Anterior cingulate cortex (tissue), 58 donors: ENCODE measurements at places on chromosomes 3 and 15.
A peak's percentile ranks its signal among the peaks of the same experiment; 100 is the strongest.

DNA sequence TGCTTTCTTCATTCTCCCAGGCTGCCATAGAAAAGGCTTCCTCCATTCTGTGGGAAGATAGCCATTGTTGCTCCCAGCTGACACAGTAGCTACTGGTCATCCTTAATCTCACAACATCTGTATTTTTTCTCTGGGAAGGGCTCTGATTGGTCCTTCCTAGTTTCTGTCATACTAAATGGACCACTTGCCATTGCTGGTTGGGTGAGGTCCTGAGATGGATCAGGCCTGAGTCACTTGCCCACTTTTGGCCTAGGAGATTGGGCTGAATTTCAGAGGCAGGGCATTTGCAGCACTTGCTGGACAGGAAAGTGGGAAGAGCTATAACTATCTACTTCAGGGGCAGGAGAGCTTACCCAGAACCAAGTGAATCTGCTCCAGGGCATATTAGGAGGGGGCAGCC lies 106.5 kb upstream of the PROK2 start:
- DNase-seq = no peak

- no peak for DNase-seq
Measured at GRCh38 chr15:67022587-67023105, 42.8 kb upstream of the SMAD3 start.

DNA sequence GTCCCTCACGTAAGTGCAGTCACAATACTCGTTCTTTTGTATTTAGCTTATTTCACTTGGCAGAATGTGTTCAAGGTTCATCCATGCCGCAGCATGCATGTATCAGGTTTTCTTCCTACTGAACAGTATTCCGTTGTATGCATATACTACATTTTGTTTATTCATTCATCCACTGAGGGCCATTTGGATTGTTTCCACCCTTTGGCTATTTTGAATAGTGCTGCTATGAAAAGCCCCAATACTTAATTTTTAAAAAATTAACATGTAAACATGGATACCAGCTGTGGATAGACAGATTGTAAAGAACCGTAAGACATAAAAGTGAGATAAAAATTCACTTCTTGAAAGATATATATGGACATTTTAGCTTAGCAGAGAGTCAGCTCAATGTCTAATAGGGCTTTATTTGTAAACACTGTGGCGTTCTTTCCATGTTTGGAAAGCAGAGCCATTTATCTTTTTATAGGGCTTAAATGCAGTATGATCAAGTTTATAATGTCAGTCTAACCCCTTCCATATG lies 115.9 kb downstream of the VPS8 start:
- DNase-seq = no peak

- no peak for DNase-seq
Measured at GRCh38 chr15:64985366-64986033, 4.2 kb downstream of the SPG21 start.

DNA sequence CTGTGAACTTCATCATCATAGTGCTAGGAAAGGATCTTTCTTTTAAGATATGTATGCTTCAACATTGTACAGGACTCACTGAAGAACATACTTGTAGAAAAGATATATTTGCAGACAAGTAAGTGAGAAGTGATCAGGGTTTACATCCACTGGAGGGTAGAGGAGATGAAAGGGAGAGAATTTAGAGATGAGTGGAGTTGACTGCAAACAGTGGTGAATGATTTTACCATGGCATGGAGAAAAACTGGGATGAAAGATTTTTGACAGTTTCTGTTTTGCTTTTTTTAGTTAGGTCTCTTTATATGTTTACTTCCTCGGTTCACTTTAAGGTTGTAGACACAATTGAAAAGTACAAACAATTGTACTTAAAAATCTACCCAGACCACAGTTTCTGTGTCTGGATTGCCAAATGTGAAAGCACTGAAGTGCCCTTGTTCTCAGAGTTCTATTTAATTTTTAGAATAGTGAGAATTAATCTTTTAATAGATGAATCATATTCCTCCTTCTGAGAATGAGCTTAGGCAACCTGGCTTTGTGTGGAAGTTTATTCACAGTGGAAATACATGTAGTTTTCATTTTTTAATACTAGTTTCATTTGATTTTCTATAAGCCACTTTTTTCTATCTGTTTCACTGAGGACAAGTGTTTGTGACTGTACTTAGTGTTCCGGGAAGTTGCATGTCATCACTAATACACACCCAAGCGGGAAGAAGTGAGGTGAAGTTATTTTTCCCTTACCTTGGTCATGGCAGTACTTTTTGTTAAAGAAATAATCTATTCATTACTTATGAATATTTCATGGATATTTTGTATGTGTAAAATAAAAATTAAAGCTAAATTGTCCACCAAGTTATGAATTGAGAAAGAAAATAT lies 1.8 kb upstream of the GPR171 start:
- no peak for DNase-seq

DNA sequence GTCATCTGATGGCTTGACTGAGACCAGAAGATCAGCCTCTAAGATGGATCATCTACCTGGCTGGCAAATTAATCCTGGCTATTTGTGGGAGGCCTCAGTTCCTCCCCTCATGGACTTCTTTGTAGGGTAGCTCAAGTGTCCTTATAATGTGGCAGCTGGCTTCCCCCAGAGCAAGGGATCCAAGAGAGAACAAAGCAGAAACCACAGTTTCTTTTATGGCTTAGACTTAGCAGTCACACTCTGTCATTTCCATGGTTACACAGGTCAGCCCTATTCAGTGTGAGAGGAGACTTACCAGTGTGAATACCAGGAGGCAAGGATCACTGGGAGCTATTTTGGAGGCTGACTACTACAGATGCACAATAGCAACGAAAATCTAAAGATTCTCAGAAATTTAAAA lies 15.3 kb upstream of the ARL14 start:
- no peak for DNase-seq

- DNase-seq = no peak
Measured at GRCh38 chr3:143637133-143637532, 211.1 kb downstream of the SLC9A9 start.

- DNase-seq = no peak
Measured at GRCh38 chr3:157861076-157861765, 245.0 kb downstream of the SHOX2 start.

- no peak for DNase-seq
Measured at GRCh38 chr15:77063249-77063648, 7.7 kb downstream of the TSPAN3 start.

DNA sequence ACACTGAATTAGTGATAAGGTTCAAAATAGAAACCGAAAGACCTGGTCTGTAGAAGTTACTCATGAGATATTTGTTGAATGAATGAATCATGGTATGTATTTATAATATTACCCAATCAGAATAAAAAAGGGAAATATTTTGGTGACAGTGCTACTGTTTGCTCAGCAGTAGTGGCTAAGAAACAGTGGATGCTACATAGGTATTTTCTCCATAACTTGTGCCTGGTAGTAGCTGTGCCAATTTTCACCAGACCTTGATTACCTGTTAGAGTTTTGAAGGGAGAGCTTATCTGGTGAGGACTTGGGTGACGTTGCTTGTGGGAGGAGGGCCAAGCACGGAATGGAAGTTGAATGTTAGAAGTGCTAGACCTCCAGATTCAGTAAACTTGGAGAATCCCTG lies 14.3 kb downstream of the LIMD1 start:
- DNase-seq = no peak

DNA sequence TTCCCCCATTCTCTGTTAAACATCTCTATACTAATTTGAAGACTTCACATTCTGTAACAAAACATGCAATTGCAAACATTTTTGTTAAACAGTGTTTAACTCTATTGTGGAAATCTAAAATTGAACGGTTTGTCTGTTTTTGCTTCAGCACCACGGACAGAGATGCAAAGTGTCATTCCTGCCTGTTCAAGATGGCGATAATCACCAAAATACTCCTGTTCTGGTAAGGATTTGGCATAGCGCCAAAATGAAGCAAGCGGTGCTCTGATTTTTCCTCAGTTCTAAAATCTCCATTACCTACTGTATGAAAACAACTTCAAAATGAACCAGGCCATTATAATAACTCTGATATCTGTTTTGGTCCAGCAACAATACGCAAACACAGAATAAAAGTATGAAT lies 129.7 kb upstream of the TUSC7 start:
- no peak for DNase-seq

GRCh38 chr3:78183906-78184599 lies 1144.2 kb downstream of the ROBO2 start:
- DNase-seq = no peak

GRCh38 chr15:77489647-77490046 lies 69.0 kb downstream of the HMG20A start:
- DNase-seq = no peak

DNA sequence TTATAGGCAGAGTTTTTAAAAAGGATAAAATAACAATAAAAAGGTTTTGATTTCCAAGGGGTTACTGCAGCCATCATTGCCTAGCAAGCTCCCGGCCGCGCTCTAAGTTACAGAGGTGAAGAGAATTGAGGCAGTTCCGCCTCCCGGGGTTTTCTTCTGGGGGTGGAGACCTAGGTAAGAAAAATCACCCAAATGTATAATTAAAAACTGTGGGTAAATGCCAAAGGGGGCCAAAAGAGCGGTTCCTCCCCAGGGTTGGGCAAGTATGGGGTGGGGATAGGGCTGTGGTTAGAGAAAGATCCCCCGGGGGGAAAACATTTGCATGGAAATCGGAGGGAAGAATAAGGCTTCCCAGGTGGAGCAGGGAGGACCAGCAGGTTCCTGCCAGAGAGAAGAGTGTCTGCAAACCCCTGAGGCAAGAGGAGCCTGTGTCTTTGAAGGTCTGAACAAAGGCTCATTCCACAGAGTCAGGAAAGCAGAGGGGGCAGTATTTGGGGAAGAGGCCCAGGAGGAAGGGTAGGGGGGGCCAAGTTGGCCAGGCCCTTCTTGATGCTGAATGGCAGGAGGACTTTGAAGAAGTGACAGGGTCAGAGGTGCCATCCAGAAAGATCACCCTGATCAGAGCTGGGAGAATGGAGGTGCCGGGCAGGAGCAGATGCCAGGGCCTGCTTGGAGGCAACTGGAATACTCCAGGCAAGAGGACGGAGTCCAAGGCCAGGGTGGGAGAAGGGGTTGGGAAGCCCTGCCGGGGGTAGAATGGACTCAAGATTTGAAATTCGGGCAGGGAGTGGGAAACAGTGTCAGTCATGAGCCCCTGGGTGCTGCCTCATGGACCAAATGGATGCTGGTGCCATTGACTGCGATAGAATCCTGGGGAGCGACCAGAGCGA lies 152.9 kb upstream of the RGMA start:
- DNase-seq = no peak

- DNase-seq = no peak
Measured at GRCh38 chr15:89039142-89039541, 49.1 kb upstream of the ABHD2 start.

- no peak for DNase-seq
Measured at GRCh38 chr15:31091481-31091880, 10.0 kb downstream of the TRPM1 start.

DNA sequence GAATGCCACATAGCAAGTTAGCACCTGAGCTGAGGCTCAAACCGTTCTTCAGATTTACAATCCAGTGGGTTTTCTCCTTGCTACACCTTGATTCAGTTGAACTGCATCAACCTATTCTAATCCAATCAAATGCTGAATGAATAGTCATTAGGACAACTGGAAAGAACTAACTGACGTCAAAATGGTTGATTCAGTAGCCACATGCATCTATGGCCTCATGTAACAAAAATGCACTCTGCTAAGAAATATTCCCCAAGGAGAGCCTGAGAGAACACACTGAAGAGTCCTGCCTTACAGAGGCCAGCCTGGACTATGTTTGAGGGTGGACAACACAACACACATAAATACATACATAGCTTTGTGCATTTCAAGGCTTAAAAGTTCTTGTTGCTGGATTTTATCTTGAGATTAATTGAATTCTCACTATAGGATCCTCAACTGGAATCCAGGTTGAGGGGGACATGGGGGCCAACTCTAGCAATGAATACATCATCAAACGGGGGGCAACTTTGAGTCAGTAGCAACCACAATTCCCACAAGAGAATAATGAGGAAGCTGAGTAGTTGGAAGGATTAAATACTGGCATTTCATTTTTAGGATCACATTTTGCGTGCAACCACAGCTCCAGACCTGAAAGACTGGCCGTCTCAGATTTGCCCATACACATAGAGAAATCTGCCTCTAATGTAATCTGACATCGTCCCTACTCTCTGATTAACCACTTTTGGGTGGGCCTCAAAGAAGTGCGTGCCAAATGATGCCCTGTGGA lies 280.2 kb upstream of the ICE2 start:
- DNase-seq = no peak

DNA sequence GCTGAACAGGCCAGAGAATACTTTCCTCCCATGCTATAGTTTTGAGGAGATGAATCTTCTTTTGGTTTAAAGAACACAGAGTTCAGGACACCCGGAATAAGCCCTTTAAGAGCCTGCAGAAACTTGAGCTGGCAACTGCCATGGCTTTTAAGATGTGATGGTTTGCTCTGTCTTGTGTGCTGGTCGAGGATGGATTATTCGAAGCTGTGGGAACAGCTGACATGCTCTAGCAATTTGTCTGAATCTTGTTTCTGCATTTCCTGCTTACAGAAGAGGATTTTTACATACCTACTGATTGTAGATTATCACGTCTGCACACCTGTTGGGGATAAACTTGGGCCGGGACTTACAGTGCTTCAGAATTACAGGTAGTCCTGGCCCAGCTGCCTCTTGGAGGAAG lies 396.9 kb downstream of the LRTM1 start:
- no peak for DNase-seq

GRCh38 chr3:66326340-66326739 lies 105.5 kb downstream of the SLC25A26 start:
- DNase-seq = no peak

DNA sequence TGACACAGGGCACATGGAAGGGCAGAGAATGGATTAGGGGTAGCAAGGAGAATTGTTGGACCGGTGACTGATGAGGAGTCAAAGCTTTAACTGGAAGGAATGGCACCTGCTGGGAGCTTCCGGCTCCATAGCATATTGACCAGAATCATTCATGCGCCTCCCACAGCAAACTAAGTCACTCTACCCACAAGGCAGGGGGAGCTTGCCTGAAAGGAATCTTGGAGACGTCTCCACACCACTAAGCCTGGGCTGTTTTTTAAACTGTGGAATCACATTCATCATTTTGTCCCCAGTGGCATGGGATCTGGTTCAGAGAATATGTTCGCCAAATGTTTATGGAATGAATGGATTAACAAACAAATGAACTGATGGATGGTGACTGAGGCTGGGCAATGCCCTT lies 57.0 kb upstream of the ITGA11 start:
- DNase-seq = no peak

- DNase-seq = peak; percentile 54
Measured at GRCh38 chr15:75732809-75733451, 20.3 kb upstream of the CSPG4 start.

- no peak for DNase-seq
Measured at GRCh38 chr3:13046569-13047274, 26.5 kb downstream of the IQSEC1 start.
